ENCODE measurements at places on chromosomes 5 and 9. TPM values are rescaled to one million over a fixed set of nuclear protein-coding genes. Genes with fewer than 3 reads are reported as not detected.

GDA gene
- not detected for total RNA-seq

SPTLC1 gene
- 20.3 TPM for total RNA-seq

DNA sequence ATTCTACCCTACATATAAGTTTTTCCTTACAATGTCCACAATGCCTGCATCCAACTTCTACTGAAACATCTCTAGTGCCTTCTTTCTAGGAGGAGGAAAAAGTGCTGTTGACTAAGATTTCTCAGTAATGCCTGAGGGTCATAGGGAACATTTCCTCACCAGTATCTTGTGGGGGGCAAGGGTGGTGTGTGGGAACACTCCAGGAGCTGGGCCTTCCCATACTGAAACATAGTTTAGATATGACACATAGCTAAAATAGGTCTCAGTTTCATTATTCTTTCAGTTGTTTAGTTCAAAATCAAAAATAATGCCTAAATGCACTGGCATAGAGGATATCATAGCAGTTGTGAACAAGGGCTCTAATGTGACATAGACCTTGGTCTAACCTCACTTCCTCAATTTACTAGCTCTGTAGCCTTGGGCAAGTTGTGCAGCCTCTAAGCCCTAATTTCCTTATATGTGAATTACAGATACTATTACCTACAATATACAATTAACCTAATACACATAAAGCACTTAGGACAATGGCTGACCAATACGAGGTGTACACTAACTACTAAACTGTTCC, 66.1 kb downstream of the HAPLN1 start:
- no peaks in the 10 kb centered on the region for H3K4me1 ChIP-seq
- H3K36me3 ChIP-seq: no peaks in the 10 kb centered on the region
- no peaks in the 10 kb centered on the region for H3K27me3 ChIP-seq

SLC24A2 gene
- total RNA-seq: 0.29 TPM

DNA sequence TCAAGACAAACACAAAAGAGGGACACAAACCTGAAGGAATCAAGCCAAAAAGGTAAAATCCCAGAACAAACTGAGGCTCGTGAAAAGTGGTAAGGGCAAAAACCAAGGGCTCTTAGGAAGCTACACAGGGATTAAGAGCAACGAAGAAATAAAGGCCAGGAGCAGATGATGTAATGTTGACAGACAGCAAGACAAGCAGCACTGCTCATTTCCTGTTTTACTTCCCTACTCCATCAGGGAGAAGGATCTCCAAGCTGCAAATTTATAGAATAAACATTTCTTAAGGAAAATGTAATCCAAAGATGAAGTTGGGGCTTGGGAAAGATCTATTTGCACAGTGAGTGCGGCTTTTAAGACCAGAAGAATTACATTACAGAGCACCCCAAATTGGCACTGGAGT, 182.3 kb upstream of the MAP1B start:
- H3K27me3 ChIP-seq: no peaks in the 10 kb centered on the region
- no peak for DNase-seq
- peaks cover 8% of the 10 kb centered on the region for H3K4me1 ChIP-seq
- no peak overlapping the region for H3K27ac ChIP-seq
- no peaks in the 10 kb centered on the region for H3K36me3 ChIP-seq
- no peak overlapping the region for H3K4me3 ChIP-seq

GRCh38 chr9:72880821-72881220, 72.0 kb downstream of the ALDH1A1 start:
- no peaks in the 10 kb centered on the region for H3K27me3 ChIP-seq
- H3K4me1 ChIP-seq: no peaks in the 10 kb centered on the region
- no peak overlapping the region for H3K4me3 ChIP-seq
- no peak for DNase-seq

Data from heart left ventricle (tissue), 16 donors.